ENCODE measurements at places on chromosomes 5 and 9.

- DNase-seq: no peak
These were observed 113.3 kb upstream of the SHB start for GRCh38 chr9:38182321-38182720.

- DNase-seq: no peak
These were observed 80.2 kb downstream of the PTPN3 start for GRCh38 chr9:109417585-109418544.

GRCh38 chr5:78776637-78777036, 128.1 kb upstream of the LHFPL2 start:
- no peak for DNase-seq

DNA sequence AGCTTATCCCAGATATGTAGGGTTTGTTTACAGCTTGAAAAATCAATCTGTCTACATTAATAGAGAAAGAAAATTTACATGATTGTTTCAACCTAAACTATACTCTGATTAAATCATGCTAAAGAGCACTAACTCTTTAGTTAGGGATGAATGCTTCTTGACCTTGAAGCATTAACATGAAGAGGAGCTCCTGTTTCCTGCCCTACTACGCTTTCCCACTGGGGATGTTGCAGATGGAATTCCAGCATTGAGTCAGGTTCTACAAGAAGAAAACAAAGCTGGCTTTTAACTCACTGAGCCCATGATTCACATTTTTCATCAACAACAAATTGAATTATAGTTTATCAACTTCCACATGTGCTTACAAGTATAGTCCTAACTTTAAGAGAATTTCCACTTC, 471.3 kb downstream of the TMEM232 start:
- DNase-seq: no peak

- DNase-seq: no peak
These were observed 155.0 kb downstream of the SAXO1 start for GRCh38 chr9:18877984-18878383.

DNA sequence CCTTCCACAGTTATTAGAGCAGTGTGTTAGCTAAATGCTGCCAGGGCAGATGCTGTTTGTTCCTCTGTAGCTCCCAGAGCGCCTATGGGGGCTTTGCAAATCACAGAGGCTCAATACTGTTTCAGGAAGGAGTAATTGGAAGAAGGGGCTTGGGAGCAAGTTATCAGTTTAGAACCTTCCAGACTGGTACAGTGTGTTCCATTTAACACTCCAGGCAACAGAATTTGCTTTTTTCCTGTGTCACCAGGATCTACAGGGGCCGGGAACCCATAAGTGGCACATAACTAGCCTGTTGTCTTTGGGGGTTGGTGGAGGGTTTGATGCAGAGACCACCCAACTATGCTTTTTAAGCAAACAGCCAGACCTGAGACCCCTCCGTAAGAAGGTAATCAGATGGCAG, 307.3 kb upstream of the KCNN2 start:
- DNase-seq: no peak

GRCh38 chr5:159825551-159826051, 90.7 kb upstream of the ADRA1B start:
- no peak for DNase-seq

- no peak for DNase-seq
These were observed 1.9 kb upstream of the BRD3 start for GRCh38 chr9:134069480-134070399.

GRCh38 chr9:86488794-86489193, 134.6 kb upstream of the TUT7 start:
- no peak for DNase-seq

- DNase-seq: no peak
These were observed 81.6 kb downstream of the DAP start for GRCh38 chr5:10679336-10679988.

DNA sequence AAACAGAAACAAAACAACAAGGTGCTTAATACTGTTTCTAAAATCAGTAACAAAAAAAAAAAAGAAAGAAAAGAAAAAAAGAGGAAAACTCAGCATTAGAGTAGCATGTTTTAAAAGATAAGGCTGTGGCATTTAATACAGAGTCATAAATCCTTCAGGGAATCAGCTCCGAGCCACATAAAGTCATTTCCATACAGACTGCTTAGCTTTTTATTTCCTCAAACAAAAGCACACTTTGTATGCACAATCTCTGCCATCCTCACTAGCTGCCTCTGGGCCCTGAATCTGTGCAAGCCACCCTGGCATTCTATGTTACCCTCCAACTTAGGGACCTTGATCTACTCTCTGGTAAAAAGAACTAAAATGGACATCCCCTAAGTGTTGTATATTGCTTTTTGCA, 87.6 kb downstream of the SEMA6A start:
- DNase-seq: no peak

DNA sequence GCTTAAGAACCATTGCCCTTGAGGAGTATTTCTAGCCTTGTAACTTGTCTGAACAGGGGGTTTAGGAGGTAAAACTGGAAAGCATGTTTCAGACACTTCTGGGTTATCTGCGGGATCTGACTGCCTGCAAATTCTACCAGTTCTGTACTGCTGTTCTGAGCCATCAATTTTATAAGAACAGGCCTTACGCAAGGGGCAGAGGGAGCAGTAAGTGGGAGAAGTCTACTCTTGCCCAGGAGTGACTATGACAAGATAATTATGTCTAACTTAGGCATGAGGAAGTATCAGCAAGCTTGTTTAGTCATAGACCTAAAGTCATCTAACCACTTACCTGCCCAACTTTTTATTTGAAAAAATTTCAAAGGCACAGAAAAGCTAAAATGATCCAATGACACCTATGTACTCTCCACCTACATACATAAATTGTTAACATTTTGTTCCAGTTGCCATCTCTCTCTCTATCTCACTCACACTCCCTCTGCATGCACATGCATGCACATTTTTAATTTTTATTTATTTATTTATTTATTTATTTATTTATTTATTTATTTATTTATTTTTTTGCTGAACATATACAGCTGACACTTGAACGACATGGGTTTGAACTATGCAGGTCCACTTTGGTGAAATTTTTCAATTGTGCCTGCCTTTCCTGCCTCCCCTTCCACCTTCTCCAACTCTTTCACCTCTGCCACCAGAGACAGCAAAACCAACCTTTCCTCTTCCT, 18.4 kb upstream of the DEPDC1B start:
- DNase-seq: no peak

DNA sequence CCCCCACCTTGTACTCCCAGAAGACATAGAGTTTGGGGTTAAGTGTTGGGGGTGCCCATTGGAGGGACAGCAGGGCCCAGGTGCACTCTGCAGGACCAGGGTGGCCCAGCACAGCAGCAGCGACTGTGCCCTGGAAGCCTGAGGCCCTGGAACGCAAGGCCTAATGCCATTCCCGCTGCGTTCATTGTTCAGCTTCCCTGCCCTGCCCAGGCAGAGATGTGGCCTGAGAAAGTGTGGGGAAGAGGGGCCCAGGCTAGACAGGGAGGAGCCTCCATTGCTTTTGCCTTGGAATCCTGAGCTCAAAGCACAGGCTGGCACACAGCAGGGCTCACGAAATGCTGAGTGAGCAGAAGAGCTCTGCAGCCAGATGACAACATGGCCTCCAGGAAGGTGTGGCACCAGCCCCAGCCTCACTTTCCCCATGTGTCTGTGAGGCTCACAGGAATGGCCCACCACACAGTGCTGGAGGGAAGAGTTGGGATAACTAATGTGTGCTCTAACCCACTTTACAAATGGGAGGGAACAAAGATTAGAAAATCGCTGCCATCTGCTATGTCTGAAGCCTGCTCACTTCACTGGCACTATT, 19.4 kb downstream of the S1PR3 start:
- no peak for DNase-seq

- DNase-seq: no peak
These were observed 1.9 kb downstream of the LMNB1 start for GRCh38 chr5:126778675-126779403.

DNA sequence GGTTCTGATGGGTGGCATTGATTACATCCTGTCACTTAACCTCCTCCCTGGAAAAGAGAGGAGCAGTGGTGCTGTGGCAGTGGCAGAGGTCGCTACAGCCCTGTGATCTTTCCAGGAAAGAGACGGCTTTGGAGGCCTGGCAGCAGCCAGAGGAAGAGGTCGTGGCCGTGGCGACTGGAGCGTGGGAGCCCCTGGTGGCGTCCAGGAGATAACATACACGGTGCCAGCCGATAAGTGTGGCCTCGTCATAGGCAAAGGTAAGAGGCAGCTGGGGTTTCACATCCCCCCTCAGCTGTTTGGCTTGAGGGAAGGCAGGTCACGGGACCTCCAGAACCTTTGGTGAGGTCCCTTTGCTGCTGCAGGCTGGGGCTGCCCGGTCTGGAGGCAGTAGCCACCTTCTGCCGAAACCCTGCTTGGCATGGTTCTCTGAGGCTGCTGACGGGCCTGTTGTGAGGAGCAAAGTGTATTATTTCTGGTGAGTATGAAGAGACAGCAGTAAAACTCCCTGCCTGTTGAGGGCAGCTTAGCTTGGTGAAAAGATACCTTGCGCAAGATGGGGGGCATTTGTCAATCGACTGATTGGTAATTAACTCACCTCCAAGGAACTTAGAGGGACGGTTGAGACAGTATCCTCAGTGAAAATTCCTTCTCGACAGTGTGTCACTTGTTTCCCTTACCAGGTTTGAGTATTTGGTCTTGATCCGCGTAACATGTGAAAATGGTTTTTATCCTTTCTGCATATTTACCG, 38.0 kb upstream of the PRDM12 start:
- DNase-seq: no peak

DNA sequence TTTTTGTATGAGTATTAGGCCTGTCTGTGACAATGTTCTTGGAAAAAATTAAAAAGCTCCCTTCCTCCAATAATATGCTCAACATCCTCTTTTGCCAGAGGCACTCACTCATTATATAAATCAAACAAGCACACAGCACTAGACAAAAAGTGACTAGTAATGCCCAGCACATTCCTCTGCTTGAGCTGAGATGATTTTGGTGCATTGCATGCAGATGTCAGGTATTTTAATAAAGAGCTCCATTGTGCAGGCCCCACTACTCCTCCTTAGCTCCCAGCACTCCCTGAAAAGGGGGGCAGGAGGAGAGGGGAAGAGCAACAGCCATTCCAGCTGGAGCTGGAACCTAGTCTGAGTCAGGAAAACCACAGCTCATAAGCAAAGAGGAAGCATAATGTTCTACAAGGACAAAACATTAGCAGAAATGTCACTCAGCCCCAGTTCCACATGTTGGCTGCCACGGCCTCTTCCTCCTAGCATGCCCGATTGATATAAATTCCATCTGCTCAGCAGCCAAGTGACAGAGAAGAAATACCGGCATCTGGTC, 348.5 kb downstream of the BNC2 start:
- DNase-seq: no peak

- no peak for DNase-seq
These were observed 37.4 kb upstream of the UBAC1 start for GRCh38 chr9:135998410-135999071.

GRCh38 chr5:174057206-174057605, 11.7 kb downstream of the NSG2 start:
- DNase-seq: no peak

GRCh38 chr9:35972093-35972492, 14.1 kb upstream of the OR2S2 start:
- no peak for DNase-seq

DNA sequence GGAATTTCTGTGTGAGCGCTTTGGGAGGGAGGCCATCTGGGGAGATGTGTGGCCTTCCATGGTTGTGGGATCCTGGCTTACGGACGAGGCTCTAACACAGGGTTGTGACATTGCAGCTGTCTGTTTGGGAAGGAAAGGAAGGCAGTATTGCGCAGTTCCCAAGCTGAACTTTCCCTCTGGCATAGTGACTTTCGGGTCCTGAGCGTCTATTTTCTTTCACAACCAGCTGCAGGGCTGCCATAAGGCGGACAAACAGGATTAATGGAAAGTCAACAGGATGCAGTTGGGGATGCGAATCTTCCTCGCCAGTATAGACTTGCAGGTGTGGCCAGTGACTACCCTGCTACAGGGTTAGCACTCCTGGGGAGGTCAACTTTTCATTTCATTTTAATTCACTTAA, 25.9 kb downstream of the CCT5 start:
- no peak for DNase-seq

- DNase-seq: peak; percentile 13
These were observed 481 bp downstream of the MRPL36 start for GRCh38 chr5:1799110-1799601.

Measured in stimulated activated naive CD4-positive, alpha-beta T cell treated with Interleukin-2 at 50 U/mL for 16 hours (primary cell).